ENCODE measurements at places on chromosomes 13 and 19.
A peak's percentile ranks its signal among the peaks of the same experiment; 100 is the strongest.

DNA sequence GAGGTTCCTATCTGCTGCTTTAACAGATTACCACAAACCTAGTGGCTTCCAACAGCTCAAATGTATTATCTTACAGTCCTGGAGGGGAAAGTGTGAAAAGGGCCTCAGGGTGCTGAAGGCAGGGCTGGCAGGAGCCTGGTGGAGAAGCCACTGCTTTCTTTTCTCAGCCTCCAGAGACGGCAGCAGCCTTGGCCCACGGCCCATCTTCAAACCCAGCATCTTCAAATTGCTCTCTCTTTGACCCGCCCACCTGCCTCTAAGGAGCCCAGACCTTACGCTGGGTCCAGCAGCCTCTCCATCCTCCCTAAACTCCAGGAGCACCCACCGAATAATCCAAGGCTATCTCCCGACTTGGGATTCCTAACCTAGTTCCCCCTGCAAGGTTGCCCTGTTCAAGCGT, 35.6 kb downstream of the C13orf46 start:
- DNase-seq = no peak

- no peak for DNase-seq
These were observed at the start of gene FFAR1 for GRCh38 chr19:35347171-35347929. Gene FFAR1, plus strand, starts transcription at chr19:35347902. Its CDS starts 3,650 bp downstream, at chr19:35351552.

DNA sequence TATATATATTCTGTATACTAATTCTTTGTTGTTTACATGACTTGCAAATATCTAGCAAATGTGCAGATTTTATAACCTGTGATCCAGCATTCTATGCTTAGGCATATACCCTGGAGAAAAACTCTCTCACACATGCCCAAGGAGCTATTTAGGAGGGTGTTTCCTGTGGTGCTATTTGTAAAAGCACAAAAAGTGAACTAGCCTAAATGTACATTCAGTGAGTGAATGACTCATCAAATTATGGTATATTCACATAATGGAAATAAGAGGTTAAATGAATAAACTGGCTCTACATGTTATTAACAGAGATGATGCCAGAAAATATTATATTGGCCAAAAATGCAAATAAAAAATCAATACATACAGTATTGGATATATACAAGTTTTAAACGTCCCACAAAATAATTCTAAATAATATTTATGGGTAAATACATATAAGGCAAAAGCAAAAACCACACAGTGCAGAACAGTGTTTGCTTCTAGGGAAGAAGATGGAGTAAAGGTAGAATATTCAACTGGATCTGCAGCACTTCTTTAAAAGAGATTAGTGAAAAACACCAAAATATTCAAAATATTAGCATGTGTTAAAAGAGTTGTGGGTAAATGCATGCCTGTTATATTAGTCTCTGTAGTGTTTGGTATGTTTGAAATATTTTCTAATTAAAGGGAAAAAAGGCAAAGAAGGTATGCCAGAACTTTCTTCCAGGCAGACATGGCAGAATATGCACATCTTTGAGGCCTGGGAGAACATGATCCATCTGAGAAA, 344.7 kb downstream of the KLF5 start:
- no peak for DNase-seq

DNA sequence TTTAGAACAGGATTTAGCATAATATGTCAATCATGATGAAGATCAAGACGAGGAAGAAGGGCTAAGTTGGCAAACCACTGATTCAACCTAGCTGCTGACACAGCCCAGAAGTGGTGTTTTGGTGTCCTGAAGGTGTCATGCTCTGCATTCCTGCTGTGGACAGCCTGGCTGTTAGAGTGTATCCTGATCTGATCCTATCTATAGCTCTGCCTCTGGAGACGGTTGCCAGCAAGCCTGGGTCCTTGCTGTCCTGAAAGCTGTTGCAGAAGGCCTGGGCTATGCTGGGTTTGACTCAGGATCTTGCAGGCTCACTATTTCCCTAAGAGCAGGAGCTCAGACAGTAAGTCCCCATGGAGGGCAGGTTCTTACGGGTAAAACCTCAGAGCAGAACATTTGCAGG, 416.4 kb downstream of the TSHZ3 start:
- no peak for DNase-seq

GRCh38 chr19:17489392-17490030, 19.2 kb downstream of the SLC27A1 start:
- DNase-seq = no peak

DNA sequence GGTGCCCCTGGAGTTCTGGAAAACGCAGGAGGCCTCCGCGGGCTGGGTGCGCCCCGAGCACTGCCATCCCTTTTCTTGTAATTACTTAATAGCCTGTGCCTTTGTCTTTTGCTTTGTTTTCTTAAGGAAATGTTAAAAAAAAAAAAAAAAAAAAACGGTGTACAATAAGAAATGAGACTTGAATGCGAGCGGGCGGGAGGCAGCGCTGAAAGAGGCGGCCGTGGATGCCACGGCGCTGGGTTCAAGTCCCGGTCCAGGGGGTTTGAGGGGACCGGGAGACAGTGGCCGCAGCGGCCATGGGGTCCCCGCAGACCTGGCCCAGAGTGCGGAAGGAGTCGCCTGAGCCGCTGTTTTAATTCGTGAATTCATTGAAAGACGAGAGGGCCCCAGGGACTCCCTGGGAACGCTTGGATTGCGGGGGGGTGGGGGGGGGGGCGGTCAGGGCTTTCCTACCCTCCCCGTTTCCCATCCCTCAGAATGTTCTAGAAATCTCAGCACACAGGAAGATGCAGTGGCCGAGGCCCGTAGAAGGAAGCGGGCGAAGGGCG, 349.2 kb upstream of the ARGLU1 start:
- DNase-seq = no peak

DNA sequence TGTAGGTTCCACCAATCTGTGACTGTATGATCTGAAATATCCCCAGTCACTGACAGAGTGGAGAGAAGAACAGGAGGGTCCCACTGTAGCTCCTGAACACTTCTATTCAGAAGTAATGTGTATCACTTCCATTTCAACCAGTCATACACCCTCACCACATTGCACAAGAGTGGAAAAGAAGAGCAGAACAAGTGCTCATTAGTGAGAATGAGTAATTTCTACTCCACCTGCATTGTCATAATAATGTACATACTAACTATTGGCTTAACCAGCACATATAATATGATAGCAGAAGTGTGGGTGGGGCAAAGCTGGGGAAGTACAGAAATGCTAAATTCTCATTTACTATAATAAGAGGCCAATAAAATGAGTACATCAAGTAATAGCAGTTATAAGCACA, 342.7 kb downstream of the LMO7 start:
- DNase-seq = no peak

DNA sequence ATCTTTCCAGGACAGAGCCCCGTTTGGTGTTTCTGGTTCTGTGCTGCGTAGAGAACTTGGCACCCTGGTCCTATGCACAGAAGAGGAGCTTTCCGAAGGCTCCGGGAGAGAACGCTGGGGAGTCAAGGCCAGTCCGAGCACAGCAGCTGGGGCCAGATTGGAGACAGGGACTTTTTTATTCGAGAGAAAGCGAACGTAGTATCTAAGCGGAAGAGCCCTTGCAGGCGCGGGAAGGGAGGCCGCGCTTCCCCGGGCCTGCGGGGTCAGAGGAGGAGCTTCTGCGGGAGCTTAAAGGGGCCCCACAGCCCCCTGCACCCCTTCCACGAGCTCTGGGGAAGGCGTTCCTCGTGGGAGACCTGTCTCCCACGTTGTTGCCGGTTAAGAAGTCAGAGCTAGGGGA, 48.6 kb upstream of the ARHGEF7 start:
- DNase-seq = no peak

DNA sequence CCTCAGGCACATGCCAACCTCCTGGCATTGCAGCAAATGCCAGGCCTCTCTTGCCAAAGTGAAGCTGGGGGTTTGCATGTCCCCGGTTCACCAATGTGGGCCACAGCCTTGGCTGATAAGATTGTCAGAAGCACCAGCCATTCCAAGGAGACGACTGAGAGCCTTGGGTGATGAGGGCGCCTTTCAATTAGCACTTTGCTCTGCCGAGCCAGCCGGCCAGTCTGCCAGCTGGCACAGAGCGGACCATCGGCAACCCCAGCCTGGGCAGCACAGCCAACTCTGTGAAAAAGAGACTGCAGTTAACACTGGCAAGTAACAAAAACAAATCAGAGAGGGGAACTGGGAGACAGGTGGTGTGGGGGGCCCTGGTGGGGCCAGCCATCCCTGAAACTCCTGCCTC, 67.3 kb downstream of the EFNB2 start:
- DNase-seq = no peak

DNA sequence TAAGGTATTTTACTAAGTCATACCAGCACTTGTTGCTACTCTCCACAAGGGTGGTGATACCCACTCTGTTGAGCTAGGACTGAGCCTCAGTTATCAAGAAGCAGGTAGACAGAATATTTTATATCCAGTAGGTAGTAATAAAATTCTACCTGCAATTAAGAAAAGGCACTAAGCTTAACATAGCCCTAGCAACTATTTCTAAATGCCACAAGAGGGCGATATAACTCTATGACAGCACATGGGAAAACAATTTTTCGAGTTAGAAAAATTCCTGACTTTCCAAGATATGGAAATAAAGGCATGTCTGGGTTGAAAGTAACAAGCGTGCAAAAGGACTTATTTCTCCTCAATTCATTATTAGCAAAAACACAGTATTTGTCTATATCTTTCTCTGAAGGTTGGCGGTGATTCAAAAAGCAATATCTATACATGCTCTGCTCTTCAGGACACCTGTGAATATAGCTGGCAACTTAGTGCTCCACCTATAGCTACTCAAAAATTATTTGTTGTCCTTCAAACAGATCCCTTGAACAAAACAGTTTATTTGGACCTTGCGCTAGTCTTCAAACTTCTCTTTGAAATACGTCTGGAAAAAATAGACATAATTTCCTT, 14.7 kb downstream of the CCDC169 start:
- DNase-seq = peak; percentile 61

GRCh38 chr13:95123726-95124125, 177.5 kb downstream of the ABCC4 start:
- DNase-seq = no peak

DNA sequence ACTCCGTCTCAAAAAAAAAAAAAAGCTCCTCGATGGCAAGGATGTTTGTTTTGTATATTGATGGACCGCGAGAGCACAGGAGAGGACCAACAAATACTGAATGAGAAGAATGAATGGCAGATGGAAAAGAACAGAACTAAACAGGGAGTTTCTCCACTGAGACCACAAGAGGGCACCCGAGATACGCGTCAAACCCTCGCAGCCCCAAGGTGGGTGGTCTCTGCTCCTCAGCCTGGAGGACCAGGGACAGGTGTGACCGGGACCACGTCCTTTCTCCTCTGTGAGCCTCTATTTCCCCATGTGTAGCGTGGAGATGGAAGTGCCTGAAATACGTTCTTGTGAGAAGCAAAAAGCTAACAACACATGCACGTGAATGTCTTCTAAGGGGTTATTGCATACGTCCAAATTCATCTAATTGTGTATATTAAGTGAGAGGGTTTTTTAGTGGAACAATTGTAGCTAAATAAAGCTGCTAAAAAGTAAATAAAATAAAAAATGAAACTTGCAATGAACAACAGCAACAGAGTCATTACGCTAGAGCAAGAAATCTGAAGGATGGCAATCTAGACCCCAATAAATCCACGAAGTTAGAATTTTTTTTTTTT, 8.3 kb upstream of the CDC42EP5 start:
- DNase-seq = peak; percentile 41

DNA sequence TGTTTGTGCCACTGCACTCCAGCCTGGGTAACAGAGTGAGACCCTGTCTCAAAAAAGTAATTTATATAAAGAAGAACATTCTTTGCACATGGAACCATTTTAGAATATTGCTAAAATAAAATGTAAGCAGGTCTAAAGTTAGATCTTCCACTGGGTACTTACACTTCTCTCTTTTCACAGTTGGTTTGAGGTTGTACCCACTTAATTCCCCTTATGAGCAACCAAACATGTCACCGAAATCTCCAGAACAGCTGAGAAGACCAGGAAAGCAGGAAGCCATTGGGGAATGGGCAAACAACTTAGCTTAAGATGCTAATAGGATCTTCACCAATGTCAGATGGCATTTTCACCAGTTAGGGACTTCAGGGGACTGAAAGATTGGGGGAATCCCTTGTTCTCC, 18.8 kb downstream of the NLRP4 start:
- DNase-seq = no peak

GRCh38 chr19:18735752-18736151, 52.3 kb downstream of the CRTC1 start:
- DNase-seq = no peak

DNA sequence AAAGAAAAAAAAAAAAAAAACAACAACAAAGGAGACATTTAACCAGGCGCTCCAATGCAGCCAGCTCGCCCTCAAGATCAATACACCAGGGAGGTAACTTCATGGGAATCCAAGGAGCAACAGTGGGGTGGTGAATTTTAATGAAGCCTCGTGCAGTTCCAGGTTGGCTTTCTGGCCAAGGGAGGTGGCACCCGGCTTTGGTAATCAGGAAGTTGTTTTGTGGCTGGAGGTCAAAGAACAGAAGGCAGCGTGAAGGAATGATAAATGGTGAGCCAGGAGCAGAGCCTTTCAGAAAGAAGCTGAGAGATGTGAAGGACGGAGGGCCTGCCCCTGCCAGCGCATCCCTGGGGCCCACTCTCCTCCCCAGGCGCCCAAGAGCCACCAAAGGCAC, 188.2 kb upstream of the TSC22D1 start:
- no peak for DNase-seq

- DNase-seq = peak; percentile 54
These were observed at the start of gene GPC5 for GRCh38 chr13:91398413-91399188. Gene GPC5, plus strand, starts transcription at chr13:91398621.

DNA sequence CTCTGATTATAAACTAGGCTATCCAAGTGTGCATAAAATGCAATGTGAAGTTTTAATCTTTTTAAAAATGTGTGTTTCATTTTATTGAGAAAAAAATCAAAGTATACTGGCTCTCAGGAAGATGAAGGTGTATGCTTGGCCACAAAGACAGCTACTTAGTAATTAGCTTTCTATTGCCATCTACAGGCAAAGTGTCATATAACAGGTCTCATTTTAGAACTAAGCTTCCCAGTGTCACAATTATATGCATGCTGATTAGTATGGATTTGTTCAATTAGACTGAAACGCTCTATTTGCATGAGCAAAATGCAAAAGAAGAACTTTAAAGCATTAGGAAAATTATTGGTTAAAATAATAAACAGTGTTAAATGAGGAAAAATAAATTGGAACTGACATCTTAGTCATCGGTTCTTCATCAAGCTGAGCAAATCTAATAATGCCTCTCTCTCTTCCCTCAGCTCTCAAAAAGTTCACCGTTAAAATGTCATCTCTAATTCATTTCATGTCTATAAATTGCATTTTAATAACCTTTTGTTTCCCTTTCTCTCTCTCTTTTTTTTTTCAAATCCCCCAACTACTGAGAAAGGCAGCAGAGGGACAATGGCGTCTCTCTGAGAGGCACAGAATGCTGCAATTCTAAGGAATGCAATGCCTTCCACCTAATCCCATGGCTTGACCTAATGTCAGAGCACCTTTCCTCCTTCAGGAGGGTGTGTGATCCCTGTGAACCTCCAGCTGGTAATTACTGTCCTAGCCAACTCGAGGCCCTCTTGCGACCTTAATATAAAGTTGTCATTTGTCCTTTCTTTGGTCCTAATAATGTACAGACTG, 313.1 kb upstream of the MAB21L1 start:
- DNase-seq = no peak

GRCh38 chr19:50998686-50999085, 2.7 kb downstream of the KLK8 start:
- no peak for DNase-seq

- DNase-seq = no peak
These were observed 89.3 kb downstream of the SLAIN1 start for GRCh38 chr13:77786695-77787287.

Data from hematopoietic multipotent progenitor cell treated with erythropoietin and hydrocortisone succinate and interleukin-3 and kit ligand, for 17 days (in vitro differentiated cells).